AG10803 (cell line): ENCODE measurements at places on chromosomes 2 and 18.

DNA sequence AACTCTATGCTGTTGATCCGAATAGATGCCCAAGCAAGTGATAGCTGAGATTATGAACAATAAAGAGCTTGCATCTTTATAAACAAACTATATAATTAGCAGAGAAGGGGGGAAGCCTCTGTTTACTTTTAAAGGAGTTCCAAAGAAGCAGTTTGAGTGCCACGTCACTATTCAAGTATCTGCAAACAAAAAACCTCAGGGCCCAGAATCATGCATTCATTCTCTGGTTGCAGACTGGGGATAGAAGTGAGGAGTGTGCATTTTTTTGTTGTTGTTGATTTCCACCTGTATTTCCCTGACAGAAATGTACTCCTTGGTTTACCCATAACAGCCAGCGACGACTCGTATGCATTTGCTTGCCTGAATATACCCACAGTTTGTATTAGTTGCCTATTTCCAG is 264.3 kb downstream of the PTGR3 start:
- DNase-seq: no peak

GRCh38 chr2:191675807-191676721 is 1.9 kb upstream of the NABP1 start:
- DNase-seq: peak; percentile 46

DNA sequence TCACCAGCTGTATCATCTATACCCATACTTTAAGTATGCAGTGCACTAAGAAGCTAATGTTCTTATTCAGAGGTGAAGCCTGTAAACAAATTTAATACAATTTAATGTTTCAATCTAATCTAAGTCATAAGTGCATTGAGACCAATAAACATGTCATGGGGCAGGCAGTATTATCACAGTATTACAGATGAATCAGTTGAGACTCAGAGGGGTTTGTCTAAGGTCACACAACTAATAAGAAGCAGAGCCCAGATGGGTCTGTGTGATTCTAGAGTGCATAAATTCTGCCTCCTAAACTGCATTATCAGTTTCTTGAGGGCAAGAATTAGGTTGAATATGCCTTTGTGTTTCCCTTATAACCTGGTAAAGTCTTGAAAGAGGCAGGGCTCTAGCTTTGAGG is 140.9 kb upstream of the RNF152 start:
- no peak for DNase-seq

DNA sequence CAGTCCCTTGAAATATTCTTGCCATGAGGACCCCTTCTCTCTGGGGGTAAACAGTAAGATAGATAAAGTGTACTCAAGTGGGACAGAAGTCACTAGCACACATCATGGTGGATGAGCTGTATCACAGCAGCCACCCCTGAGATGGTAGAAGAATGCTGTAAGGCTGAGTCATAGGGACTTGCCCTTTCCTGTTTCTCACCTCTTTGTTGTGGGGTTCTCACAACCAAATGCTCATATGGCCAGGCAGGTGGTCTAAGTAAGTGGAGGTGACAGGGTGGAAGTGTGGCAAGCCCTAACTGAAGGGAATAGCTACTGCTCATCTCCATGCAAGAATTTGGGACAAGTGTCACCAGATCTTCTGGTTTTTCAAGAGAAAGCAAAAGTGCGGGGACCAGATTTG is 202.7 kb upstream of the SLC14A2 start:
- peak; percentile 11 for DNase-seq
